ENCODE measurements at places on chromosomes 7 and 10. TPM values are rescaled to one million over a fixed set of nuclear protein-coding genes. Genes with fewer than 3 reads are reported as not detected.
A peak's percentile ranks its signal among the peaks of the same experiment; 100 is the strongest.

Gene LIPJ
- 0.53 TPM for polyA plus RNA-seq

Gene CALML5
- polyA plus RNA-seq = not detected

Gene RBP4
- 186 TPM for polyA plus RNA-seq

Gene MMD2
- 0.05 TPM for polyA plus RNA-seq

DNA sequence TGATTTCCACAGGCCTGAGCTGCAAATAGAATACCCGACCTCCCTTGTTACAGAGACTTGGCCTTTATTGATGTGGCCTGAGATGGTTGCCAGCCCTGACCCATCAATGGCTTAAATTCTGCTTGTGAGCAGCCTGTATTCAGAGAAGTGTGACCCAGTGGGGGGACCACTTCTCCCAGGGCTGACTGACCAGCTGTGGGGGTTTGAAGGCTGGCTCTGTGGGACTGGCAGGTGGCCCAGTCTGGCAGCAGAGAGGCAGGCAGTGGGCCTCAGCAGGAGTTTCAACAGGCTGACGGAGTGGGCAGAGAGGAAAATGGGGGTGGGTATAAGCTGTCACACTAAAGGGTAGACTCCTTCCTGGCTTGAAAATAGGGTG lies 12.2 kb upstream of the PPIF start:
- no peak for DNase-seq

DNA sequence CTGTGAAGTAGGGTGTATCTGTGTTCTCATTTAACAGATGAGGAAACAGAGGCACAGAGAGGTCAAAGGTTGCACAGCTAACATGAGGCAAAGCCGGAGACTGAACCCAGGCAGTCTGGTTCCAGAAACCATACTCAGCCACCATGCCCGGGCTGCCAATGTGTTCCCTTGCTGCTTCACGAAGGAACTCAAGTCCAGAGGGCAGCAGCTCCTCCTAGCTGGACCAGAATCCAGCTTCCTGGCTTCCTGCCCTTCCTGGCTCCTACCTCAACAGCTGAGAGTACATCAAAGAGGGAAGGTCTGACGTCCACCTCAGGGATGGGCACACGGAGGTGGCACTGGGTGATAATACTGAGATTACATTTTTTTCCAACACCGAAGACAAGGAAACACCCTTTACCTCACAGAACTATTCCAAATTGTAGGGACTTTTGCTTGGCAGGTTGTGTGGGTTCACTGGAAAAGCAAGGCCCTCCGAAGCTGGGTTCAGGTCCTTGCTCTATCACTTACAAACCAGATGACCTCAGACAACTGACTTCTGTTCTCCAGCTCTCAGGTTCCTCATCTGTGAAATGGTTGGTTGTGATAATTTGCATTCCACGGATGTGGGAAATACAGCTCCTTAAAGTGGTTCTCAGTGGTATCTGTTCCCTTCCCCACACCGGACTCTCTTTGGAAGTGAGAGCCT lies 154.1 kb upstream of the ZMIZ1 start:
- DNase-seq = peak; percentile 66

DNA sequence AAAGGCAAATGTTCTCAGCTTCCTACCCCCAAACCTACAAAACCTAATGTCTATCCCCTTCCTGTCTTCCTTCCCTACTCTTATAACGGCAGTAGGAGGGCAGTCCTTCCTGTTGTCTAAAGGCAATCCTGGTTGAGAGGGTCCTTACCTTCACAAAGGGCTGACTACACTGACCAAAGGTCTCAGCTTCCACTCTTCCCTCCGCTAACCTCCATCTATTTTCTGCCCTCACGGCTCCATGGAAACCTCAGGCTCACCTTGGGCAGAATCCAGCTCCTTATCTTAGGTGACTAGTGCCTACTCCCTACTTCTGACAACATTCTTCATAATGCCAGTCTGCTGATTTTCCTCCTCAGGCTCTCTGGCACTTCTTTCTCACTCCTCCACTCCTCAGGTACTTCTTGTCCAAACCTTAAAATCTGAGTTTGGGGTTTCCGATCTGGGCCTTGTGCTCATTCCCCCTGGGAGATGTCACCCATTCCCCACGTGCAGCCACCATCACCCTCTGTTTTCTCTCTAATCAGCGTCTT lies 542 bp downstream of the FBXL13 start:
- peak; percentile 49 for DNase-seq

Gene NUTM2E
- polyA plus RNA-seq = 0.40 TPM

Gene VWC2
- polyA plus RNA-seq = not detected

GRCh38 chr10:117417196-117417595 lies 42.0 kb upstream of the PDZD8 start:
- DNase-seq = no peak

Gene METTL27
- polyA plus RNA-seq = 5.6 TPM

Gene ATOH7
- polyA plus RNA-seq = 0.38 TPM

GRCh38 chr7:24703296-24703695 lies 54.0 kb downstream of the GSDME start:
- DNase-seq = no peak

Gene GIMAP8
- 3.1 TPM for polyA plus RNA-seq

Gene NME8
- not detected for polyA plus RNA-seq

DNA sequence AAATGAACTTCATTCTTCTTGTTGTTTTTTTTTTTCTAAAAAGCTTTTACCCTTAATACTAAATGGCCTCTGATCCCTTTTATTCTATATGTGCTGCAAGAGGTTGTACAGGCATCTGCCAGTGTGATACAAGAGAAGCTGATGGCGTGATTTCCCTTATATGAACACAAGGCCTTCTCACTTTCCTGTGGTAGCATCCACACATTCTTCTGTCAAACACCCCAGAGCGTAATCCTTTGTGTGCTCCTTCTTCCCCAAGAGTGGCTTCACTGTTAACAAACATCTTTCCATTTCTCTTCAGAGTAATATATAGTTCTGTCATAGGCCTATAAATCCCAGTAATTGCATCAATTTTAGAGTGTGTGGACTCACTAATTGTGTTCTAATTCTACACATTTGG lies 86.3 kb upstream of the CAPZA2 start:
- no peak for DNase-seq

- DNase-seq = no peak
Measured at GRCh38 chr10:109952526-109952925, 29.2 kb upstream of the XPNPEP1 start.

DNA sequence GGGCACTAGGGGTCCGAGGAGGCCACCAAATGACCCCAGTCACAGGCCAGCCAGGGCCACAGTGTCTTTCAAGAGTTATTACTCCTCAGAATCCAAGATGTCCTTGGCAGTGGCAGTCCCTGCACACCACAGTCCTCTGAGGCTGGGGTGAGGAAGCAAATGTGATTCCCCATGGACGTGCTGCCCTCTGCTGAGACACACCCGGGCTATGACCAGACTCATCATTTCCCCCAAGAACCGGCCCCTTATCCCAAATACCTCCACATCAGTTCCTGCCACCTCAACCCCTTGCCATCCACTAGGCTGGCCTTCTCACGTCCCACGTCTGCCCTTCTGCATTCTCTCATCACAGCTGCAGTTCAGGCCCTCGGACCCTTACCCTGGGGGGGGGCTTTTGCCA lies 5.0 kb downstream of the PRKAG2 start:
- peak; percentile 21 for DNase-seq

GRCh38 chr10:67550046-67550445 lies 145.9 kb downstream of the CTNNA3 start:
- DNase-seq = no peak

GRCh38 chr7:32169228-32169627 lies 99.0 kb upstream of the PDE1C start:
- no peak for DNase-seq

GRCh38 chr10:28367929-28368484 lies 65.1 kb upstream of the MPP7 start:
- DNase-seq = no peak

Gene SLC39A12
- 0.05 TPM for polyA plus RNA-seq

DNA sequence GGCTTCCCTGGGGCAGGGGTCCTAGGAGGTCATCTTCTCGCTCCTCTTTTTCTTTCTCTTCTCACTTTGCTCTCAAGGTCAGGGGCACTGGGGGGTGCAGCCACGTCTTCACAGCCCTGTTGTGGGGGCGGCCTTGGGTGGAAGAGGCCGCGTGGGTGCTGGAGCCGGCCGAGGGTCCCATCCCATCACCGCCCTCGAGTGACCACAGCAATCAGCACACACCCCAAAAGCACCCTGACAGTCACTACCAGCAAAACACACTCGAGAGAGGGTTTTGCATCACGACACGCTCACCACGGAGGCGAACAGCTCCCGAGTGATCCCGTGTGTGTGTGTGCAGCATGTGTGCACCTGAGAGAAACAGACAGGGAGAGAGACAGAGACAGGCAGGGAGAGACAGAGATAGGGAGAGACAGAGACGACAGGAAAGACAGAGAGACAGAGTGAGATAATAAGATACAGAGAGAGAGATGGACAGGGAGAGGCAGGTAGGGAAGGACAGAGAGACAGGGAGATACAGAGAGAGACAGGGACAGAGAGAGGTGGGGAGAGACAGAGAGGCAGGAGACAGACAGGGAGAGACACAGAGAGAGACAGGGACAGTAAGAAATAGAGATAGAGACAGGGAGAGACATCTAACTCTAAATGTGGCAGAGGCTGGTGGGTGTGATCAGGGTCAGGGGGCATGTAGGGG lies 100.9 kb downstream of the WDR37 start:
- no peak for DNase-seq

- DNase-seq = no peak
Measured at GRCh38 chr7:70779321-70779720, 352.6 kb upstream of the GALNT17 start.

GRCh38 chr7:150325110-150325611 lies 1.8 kb upstream of the ACTR3C start:
- no peak for DNase-seq

GRCh38 chr10:20195076-20195475 lies 378.8 kb downstream of the PLXDC2 start:
- no peak for DNase-seq

All from pancreas (tissue), 10 donors.